BJ (cell line): ENCODE measurements at places on chromosomes 12 and 14.

GRCh38 chr14:61539631-61540030, 155.7 kb upstream of the HIF1A start:
- no peak for DNase-seq

DNA sequence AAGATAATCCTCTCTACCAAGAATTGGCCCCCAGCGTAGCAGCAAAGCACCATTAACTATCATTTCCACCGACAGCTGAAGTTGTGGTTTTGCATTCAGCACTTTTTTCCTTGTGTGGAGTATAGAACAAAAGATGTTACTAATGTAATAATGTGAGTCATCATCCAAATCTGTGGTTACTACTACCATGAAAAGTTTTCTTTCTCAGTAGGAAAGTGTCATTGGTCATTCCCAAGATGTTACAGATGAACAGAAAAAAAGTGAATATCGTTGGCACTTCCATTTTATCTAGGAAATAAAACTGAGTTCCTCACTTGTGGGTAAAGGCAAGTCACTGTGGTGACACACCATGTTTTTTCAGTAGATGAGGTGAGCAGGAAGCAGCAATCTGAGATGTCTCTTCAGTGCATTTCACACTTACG, 30.3 kb upstream of the IFNG start:
- no peak for DNase-seq

DNA sequence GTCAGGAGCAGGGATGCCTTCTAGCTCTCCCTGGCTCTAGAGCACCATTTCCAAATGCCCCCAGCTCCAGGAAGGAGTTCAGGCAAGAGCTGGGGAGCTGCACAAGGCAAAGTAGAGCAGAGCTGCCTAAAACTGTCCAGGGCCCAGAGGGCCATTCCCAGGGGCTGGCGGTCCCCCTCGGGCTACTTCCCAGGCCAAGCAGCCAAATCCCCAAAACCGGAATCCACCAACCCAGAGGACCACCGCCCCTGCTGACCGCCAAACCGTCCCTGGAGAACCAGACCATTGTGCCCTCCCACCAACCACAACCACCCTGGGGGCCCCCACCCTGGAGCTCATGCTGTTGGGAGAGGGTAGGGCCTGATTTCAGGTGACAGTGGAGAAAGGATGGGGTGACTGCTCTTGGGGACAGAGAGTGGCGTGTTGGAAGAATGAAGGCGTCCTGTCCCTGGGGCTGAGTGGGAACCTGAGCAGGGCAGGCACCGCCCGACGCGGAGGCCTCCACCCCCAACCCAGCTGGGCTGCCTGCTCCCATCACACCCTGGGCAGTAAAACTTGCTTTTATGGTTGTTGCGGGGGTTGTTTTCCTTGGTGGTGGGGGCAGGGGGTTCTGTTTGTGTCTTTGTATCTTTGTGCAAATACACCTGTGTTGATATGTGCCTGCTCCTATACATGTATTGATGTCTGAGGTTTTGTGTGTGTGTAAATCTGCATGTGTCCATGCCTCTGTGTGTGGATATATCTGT, 24.0 kb upstream of the KRT78 start:
- DNase-seq: no peak

DNA sequence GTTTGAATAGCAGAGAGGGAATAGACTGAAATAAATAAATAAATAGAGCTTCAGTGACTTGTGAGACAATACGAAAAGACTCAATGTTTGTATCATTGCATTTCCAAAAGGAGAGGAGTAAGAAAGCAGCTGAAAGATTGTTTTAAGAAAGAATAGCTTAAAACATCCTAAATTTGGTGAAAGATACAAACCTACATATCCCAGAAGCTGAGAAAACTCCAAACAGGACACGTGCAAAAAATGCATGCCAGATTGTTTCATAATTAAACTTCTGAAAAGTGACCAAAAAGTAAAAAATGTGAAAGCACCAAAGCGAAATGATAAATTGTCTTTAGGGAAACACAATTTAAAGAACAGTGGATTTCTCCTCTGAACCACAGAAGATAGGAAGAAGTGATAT, 711.0 kb downstream of the AACS start:
- DNase-seq: no peak

GRCh38 chr12:44544018-44544417, 332.1 kb downstream of the NELL2 start:
- DNase-seq: no peak

GRCh38 chr14:24514209-24514608, 6.1 kb upstream of the CMA1 start:
- no peak for DNase-seq

GRCh38 chr12:51972849-51973273, 21.4 kb downstream of the ACVR1B start:
- DNase-seq: no peak
